ENCODE measurements at places on chromosomes 11 and 22. TPM values are rescaled to one million over a fixed set of nuclear protein-coding genes. Genes with fewer than 3 reads are reported as not detected.

Gene PCNX3
- total RNA-seq: 52.7 TPM

Gene OR5AN1
- 0.05 TPM for total RNA-seq

Gene GGT1
- 1.3 TPM for total RNA-seq

Gene OR52A1
- total RNA-seq: 0.21 TPM

Gene MCHR1
- 12.8 TPM for total RNA-seq

Gene SLC15A3
- 1.1 TPM for total RNA-seq

Gene DRD4
- 0.26 TPM for total RNA-seq

- no peak for ATAC-seq
Observed at GRCh38 chr11:47375020-47375419, 3.3 kb downstream of the SPI1 start.

GRCh38 chr22:29481265-29482000 lies 1.4 kb downstream of the NEFH start:
- peak; percentile 5 for ATAC-seq

DNA sequence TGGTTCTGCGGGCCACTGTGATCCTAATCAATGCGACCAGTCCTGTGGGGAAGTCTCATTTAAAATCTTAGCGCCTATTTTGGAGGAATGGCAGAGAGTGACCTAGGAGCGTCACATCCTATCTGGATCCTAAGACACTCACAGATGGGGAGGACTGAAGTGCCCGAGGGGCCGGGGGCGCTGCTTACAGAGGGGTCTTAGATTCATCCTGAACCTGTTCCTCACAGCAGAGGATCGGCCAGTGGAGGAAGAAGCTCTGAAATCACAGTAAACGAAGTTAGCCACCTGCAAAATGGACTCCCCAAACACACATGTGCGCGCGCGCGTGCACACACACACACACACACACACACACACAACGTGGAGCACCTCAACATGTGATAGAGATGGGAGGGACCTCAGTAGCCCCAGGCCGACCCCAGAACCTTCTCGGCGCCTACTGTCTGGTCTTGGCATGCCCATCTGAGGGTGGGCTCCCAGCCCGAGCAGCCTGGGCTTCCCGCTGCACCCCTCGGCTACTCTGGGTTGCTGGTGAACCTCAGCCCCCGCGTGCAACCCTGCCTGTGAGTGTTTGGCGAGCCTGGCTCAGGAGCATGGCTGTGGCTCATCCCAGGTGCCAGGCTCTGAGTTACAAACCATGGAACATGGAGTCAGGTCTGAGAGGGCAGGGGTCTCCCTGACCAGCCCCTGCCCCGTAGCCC lies 613.3 kb downstream of the TBC1D22A start:
- no peak for ATAC-seq

GRCh38 chr11:41522899-41523672 lies 63.6 kb upstream of the LRRC4C start:
- ATAC-seq: peak; percentile 35

DNA sequence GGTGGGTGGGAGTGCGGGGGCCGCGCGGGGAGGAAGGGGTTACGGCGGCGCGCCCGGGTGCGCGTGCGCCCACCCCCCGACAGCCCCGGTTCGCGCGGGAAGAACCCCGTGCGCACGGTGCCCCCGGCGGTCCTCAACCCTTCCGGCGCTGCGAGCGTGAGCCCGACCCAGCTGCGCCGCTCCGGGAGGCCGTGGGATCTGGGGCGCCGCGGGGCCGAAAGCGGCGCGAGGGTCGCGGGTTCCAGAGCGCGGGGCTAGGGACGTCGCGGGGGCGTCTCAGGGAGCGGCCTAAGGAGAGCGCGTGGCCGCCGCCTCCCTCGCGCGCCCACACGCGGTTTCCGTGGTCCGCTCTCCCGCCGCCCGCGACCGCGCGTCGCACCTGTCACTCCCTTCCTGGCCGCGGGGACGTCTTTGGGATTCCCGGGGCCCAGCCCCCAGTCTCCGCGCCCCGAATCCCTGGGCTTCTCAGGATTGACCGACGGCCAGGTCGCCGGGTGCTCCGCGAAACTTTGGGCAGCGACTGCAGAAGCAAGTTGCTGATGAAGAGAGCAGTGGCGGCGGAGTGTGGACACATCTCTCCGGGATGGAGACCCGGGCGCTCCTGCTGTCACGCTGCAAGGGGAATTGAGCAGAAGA lies 582 bp downstream of the SREBF2 start:
- peak; percentile 2 for ATAC-seq

DNA sequence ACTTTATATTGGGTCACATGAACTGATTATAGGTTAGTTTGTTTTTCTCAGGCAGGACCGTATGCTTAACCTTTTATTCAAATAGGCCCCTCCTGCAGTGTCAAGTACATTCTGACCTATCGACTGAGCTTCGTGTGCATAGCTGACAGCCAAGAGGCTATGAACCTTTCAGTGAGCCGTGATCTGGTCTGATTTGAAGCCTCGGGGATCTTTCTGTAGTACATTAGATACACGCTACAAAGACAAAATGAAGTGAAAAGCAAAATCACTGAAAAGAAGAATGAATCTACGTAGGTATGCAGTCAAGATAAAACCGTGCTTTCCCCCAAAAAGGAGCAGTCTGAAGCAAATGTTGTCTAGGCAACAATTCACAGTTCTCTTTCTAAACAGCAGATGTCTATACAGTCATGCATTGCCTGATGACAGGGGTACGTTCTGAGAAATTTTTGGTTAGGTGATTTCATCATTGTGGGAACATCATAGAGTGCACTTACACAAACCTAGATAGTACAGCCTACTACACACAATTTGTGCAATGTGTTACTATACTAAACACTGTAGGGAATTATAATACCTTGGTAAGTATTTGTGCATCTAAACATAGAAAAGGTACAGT lies 18.1 kb downstream of the JHY start:
- no peak for ATAC-seq

DNA sequence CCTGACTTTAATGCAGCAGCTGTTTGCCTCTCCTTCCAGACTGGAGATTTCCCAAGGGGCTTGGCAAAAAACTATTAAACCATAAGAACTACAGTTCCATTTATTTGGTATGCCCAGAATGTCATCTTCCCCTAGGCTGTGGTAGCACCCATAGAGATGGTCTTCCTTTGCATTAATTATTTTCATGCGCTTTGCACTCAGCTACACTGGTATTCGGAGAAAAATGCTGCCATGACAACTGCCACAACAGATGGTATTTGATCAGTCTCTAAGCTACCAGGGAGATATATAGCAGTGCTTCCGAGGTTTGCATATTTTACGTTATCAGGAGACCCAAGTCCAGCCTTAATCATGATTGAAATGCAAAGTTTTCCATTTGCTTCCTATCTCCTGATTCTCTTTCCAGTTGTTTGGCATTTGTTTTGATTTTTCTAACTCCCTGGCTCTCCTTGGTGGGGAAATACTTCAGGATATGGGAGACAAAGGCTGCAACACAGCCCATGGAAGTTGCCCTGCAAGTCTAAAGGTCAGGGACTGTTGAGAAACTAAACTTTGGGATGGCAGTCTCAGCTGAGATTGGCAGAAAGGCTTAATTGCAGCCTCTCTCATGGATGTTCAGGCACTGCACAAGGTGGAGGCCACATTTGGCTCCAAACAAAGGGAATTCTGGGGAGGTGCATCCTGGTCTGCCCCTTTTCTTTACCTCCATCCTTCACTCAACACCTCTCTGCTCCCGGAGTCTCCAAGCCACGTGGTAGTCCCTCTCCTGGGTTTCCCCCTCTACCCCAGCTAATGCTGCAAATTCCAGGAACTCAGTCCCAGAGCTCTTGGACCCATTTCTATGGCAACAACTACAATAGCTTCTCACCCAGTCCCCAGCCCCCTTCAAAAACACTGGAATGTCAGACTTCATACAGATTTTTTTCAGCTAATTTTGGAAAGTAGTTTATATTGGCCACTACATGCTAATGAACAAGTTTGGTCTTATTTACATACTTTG lies 151.8 kb downstream of the NAV2 start:
- ATAC-seq: peak; percentile 72

GRCh38 chr22:19430890-19431541 lies 517 bp downstream of the HIRA start:
- no peak for ATAC-seq

DNA sequence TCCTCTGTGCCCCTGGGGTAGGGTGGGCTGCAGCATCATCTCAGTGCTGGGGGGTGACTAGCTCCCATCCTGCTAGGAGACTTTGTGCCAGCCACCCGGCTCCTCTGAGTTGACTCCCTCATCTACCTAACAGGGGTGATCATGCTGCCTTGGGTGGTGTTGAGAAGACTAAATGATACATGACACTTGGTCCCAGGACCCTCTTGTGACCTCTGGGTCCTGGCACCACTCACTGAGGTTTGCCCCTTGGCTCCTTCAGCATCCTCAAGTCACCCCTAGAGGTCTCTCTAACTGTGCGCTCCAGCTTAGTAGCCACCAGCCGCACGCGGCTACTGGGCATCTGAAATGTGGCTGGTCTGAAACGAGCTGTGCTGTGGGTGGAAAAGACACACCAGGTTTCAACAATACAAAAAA lies 72.1 kb downstream of the LRRC32 start:
- ATAC-seq: peak; percentile 45

DNA sequence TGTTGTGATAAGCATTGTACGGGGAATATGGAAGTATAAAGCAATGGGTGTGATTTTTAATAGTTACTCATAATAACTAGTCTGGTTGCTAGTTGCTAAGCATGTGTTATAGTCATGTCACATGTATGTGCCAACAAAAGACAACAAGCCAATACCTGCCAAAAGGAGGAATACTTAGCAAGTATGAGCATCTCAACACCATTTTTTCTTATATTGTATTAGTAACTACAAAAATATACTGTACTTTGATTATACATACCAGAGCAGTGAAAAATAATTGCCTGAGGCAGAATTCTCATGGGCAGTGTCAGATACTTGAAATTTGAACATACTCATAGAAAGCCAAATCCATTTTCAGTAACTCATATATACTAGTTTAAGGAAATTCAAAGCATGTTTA lies 62.4 kb upstream of the ALKBH3 start:
- ATAC-seq: no peak

DNA sequence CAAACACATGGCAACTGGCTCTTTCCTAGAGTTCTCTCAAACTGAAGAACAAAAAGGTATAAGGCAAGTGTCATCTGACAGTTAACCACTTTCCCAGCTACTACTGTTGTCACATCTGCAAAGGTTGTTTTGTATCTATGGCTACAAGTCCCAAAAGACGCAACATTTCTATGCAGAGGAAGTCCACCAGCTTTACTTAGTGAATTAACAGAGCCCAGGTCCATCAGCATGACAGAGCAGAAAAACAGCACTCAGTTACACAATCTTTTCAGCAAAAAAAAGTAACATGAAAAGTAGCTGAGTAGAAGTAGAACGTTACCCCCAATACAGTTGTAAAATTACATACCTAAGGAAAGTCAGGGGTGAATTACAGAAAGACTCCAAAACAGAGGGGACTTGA lies 12.1 kb downstream of the CPSF7 start:
- no peak for ATAC-seq

DNA sequence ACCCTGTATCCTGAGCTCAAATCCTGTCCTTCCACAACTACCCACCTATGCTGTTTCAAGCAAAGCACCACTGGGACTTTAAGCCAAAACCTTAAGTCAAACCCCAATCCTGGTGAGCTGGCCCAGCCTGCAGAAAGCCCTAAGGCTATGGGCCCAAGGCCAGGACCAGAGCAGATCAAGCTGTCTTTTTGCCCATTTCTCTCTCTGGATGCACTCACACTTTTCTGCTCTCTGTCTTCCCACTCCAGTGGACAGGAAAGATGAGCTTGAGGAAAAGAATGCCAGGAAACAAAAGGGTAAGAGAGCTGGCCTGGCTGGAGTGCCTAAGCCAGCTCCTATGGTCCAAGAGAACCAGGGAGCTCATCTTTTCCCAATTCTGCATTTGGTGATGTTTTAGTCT lies 284.3 kb upstream of the ISX start:
- ATAC-seq: no peak

DNA sequence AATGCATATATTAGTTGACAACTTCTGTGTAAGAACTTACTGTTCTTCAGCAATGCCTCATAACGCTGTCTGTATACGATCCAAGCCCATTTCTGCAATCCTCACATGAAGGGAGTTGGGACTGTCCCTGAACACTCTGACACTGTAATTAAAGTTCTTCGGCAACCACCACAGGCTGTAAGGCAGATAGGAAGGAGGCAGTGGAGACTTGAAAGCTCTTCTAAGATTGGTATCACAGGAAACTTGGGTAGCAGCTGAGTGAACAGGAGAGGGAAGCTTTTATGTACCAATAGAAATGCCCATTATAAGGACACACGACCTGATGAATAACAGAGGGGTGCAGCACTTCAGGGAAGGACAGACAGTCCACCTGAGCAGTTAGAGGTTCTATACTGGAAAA lies 12.0 kb upstream of the GAB2 start:
- no peak for ATAC-seq

GRCh38 chr11:120219232-120219937 lies 8.6 kb downstream of the OAF start:
- ATAC-seq: no peak

- ATAC-seq: peak; percentile 77
Observed at GRCh38 chr11:131808470-131808869, 438.1 kb downstream of the NTM start.

GRCh38 chr11:110720431-110721275 lies 8.4 kb upstream of the ARHGAP20 start:
- no peak for ATAC-seq

DNA sequence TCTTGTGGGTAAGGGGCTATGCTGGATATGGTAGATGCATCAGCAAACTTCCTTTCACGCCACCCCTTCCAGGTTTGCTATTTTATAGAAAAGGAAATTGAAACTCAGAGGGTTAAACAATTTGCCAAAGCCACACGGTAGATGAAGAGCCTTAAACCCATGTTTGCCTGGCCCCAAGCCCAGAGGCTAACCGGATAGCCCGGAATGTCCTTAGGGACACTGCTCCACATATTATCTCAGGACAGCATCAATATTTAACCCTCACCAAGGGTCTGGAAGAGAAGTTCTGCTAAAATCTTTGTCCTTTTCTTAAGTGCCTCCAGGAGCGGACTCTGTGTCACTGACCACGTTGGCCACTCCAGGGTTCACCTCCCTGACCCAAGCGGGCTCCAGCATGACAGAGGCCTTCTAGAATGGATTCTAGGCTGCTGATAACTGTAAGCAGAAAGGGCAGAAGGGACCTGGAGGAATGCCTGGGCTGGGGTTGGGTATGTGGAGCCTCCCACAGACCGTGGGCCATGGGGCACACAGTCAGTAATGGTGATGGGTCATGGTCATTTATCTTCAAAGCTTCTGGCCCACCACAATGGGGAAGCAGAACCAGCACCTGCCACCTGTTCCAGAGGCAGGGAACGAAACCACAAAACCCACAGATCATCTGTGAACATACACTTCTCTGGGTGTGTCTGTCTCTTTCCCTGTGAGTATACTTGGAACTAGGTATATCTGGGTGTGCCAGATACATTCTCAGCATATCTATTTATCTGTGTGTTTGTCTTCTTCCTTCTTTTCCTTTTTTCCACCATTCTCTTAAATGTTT lies 5.4 kb upstream of the TMEM86A start:
- no peak for ATAC-seq
